ENCODE measurements at places on chromosomes 5 and 9. TPM values are rescaled to one million over a fixed set of nuclear protein-coding genes. Genes with fewer than 3 reads are reported as not detected.

GRCh38 chr5:176794509-176794908, 15.8 kb upstream of the UNC5A start:
- H3K4me1 ChIP-seq, result no peaks in the 10 kb centered on the region
- no peak for DNase-seq
- H3K27ac ChIP-seq, result no peak overlapping the region
- H3K4me3 ChIP-seq, result no peak overlapping the region

CRB2 gene
- total RNA-seq, result 0.23 TPM

GRCh38 chr5:171796436-171796835, 10.8 kb downstream of the SMIM23 start:
- no peaks in the 10 kb centered on the region for H3K36me3 ChIP-seq
- DNase-seq, result no peak
- H3K4me3 ChIP-seq, result no peak overlapping the region
- no peaks in the 10 kb centered on the region for H3K27me3 ChIP-seq
- H3K4me1 ChIP-seq, result no peaks in the 10 kb centered on the region

DNA sequence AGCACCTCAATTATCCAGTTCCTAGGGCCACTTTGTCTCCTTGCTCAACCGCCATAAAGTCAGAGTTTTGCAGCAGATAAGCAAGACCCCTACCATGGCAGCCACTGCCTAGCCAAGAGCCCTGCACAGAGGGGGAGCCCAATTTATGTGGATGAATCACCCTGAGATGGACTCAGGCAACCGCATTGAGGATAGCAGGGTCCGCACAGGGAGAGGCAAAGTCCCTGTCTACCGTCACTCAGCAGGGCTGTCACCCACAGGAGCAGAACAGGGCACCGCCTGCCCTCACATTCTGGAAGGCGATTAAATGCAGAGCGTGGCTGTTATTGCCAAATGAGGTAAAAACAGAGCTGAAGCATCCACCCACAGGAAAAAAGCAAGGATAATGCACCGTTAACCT, 1.7 kb downstream of the FBP2 start:
- H3K27ac ChIP-seq, result no peak overlapping the region
- no peaks in the 10 kb centered on the region for H3K4me1 ChIP-seq
- H3K27me3 ChIP-seq, result no peaks in the 10 kb centered on the region
- no peak for DNase-seq

TPPP gene
- 22.2 TPM for total RNA-seq

- no peaks in the 10 kb centered on the region for H3K27me3 ChIP-seq
- no peak for DNase-seq
- H3K4me3 ChIP-seq, result no peak overlapping the region
- H3K27ac ChIP-seq, result no peak overlapping the region
- H3K4me1 ChIP-seq, result no peaks in the 10 kb centered on the region
Observed at GRCh38 chr5:9331372-9331771, 214.5 kb downstream of the SEMA5A start.
